ENCODE measurements at places on chromosomes 7 and 10.

GRCh38 chr10:133196221-133196915 lies 33.6 kb upstream of the UTF1 start:
- DNase-seq, result no peak

DNA sequence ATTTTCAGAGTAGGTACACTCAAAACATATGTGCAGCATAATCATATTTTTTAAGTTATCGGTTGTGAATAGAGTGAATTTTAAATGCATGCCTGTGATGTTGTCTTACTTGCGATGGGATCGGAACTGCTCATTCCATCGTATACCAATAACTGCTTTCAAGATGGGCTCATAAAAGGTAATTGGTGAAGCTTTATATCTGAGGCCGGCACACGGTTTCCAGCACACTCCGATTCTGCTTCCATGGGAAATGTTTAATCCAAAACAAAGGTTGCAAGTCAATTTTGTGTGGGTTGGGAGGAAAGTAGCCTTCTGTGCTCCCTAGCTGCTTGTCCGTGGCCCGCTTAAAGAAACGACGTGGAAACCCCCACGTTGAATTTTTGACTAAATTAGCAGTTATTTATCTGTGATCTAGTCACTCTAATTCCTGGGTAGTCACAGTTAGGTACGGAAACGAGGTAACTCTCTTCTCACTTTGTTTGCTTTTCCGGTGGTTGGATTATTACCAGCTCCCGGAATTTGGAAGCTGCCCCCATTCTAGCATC lies 10.1 kb upstream of the CELF2 start:
- DNase-seq, result no peak

DNA sequence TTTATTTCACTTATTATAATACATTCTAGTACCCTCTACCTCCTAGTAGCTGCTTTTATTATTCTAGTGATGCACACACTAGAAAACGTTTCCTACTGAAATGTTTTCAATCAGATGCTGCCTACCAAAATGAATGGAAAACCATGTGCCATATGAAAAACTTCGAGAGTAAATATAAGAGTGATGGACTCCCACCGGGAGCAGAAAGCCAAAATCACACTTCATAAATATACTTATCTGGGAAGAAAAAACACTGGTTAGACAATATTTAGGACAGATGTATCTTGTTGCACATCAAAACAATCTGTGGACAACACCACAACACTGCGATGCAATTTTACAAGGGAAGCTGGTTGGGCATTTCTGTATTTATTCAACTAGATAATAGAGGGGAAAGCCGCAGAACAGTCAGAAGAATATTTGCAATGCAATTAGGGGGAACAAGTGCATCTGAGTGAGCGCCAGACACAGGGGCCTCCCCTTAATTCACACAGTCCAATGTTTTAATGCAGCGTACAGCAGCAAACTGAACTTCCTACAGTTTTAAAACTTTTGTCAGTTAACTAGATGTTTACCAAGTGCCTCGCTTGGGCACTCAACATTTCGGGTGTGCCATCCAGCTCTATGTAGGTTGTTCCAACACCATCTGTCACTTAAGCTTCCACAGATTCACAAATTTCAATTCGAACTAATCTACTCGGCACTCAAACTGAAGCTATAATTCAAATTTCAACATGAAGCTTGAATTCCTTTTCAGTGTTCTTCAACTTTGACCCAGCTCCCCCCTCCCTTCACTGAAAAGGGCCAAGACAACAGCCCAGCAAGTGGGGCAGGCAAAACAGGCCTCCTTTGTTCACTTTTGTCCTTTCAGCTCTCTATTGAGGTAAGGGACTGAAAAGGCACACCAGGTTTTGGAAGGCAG lies 7.4 kb downstream of the NRCAM start:
- DNase-seq, result no peak

GRCh38 chr7:50267525-50268041 lies 36.9 kb upstream of the IKZF1 start:
- DNase-seq, result no peak

GRCh38 chr10:97408496-97408992 lies 7.4 kb upstream of the RRP12 start:
- DNase-seq, result no peak

DNA sequence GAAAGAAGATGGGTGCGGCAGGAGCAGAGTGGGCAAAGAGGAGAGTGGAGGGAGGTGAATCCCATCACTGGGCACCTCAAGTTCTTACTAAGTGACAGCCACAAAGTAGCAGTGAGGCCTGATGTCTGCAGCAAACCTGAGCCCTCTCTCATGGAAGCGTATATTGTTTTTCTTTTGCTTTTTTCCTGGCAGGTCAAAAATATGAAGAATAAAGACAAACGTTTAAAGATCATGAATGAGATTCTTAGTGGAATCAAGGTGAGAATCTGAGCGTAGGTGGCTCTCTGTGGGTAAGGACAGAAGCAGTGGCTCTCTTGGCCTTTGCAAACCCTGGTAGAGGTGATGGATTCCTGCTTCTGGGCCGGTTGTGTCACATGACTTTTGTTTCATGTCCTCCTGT lies 22.8 kb downstream of the ABCC2 start:
- DNase-seq, result no peak

GRCh38 chr7:134403062-134403461 lies 55.8 kb downstream of the AKR1B1 start:
- no peak for DNase-seq

DNA sequence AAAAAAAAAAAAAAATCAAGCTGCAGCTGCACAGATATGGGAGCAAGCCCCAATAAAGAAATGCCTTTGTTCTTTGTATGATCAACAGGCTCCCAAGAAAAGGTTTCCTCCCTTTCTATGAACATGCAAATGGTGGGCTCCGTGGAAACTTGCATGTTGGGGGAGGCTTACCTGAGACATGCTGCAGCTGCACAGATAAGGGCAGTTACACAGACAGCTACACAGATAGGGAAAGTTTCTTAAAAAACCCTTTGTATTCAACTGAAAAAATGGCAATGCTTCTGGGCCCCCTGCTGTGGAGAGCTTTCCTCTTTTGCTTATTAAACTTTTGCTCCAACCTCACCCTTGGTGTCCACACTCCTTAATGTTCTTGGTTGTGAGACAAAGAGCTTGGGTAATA lies 29.8 kb upstream of the ZNF746 start:
- DNase-seq, result no peak

DNA sequence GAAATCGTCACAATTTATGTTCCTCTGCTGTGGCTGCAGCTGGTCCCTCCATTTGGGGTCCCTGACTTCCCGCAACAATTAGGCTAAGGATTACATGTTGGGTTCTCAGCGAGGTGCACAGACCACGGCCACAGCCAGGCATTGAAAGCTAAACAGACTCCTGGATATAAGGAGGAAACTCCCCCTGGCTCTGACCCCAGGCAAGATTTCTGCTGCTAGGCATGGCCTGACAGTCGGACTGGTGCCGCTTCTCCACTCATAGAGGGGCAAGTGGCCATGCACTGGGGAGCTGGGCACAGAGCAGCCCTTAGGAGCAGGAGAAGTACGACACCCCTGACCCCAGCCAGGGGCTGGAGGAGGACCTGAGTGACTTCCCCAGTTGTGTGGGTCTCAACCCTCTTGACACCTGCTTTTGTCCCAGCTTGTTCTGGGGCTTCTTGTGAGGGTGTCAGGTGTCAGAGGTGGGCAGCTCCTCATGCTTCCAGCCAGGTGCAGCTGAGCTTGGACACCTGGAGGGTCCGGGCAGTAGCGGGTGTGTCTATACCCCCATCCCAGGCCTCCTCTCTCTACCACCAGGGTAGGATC lies 38.3 kb downstream of the TSPAN15 start:
- DNase-seq, result no peak

DNA sequence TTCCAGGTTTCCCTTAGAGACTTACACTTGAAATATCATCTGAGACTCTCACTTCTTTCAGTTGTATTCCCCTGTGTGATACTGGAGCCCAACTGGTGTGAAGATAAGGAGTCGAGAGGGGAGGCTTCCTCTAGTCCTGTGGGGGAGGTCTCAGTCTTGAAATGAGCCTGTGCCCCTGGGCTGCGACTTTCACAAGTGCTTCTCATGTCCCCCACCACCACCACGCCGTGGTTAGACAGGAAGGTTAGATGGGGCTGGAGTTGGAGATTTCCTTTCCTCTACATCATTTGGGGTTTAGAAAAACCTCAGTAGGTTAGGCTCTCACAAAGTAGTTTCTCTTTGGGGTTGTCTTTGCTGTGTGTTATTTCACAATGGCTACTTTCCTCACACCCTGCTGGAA lies 25.6 kb upstream of the MKX start:
- no peak for DNase-seq

- no peak for DNase-seq
Observed at GRCh38 chr10:59019603-59020002, 156.8 kb upstream of the PHYHIPL start.

DNA sequence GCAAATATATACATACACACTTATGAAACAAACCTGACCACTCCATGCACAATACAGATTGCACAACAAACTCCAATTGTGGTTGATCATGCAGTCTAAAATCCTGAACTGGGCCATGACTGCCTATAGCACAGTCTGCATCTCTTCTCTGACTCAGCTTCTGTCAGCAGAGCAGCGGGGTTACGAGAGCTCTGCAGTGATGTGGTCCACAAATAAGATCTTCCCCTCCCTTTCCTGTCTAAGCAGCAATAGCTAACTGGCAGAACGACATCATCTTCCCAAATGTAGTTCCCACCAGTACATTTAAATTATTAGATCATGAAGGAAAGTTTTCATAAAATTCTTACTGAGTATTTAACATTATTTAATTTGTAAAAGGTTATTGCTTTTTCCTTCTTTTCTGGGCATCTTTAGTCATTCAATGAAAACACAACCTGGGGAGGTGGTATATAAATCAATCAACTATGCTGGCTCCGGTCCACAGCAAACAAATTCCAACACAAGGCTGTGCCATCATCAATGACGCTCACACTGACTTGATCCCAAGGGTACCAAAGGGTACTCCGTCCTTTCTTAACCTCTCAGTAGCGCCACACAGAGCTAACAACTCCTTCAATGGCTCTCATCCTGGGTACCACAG lies 17.1 kb downstream of the ARHGAP21 start:
- DNase-seq, result peak; percentile 8

GRCh38 chr10:130242513-130242912 lies 106.3 kb downstream of the GLRX3 start:
- no peak for DNase-seq

DNA sequence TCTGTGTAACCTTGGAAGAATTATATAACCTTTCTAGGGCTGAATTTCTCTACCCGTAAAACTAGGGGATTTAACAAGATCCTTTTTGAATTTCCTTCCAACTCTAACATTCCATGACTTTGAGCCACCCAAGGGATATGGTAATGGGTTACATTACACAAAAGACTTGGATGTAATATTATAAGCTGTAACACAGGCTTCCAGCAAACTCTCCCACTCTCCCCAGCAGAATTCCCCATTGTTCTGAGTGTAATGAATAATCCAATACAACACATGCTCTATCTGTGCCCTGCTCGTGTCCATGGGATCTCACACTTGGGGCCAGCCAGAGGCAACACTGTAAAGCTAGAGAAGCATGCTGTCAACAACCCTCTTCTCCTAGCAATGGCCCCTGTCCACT lies 790.6 kb upstream of the AUTS2 start:
- no peak for DNase-seq

- no peak for DNase-seq
Observed at GRCh38 chr10:110686047-110686446, 41.9 kb downstream of the RBM20 start.

DNA sequence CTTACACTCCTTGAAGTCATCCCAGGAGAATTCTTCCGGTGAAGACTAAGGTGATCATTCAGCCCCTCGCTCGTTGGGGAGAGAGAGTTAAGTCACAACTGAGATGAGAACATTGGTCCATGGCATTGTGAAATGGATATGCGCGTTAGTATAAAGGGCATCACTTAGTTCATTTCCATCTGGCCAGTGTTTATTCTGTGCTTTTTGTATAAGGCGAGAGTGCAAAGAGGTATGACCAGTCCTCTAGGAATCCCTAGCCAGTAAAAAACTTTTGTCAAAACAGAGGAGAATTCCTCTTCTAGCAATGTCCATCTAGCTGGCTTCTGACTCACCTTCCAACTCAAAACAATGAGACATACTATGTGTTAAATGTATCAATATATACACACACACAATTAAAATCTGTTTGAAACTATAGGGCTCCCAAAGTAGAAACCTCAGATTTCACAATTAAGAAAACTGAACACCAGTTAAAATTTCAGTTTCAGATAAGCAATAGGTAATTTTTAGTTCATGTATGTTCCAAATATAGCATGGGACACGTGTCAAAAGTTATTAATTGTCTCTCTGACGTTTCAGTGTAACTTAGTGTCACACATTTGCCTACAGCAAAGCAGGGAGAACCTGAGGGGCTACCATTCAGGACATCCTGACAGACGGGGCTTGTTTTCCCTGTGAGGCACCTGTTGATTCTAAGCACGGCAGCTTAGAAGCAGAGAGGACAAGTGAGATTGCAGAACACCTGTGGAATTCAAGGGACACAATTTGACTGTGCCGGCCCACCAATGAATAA lies 158.9 kb downstream of the KLF6 start:
- DNase-seq, result no peak

GRCh38 chr10:92972886-92973285 lies 87.7 kb upstream of the CYP26C1 start:
- no peak for DNase-seq

DNA sequence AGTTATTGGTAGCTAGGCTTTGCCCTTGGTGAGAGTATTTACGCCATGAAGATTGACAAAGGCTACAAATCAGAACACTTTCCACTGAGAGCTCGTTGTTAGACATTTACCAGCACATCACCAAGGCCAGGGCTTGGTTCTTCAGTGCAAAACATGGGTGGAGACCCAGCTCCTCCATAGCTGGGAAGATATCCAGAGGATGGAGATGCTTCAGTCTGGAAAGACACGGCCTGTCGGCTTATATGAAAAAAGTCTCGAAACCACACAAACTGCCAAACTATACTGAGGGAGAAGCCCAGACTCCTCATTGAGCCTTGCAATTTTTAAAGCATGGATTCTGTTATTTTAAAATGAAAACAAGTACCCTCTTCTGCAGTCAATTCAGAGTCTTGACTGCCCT lies 83.4 kb upstream of the ANLN start:
- no peak for DNase-seq

DNA sequence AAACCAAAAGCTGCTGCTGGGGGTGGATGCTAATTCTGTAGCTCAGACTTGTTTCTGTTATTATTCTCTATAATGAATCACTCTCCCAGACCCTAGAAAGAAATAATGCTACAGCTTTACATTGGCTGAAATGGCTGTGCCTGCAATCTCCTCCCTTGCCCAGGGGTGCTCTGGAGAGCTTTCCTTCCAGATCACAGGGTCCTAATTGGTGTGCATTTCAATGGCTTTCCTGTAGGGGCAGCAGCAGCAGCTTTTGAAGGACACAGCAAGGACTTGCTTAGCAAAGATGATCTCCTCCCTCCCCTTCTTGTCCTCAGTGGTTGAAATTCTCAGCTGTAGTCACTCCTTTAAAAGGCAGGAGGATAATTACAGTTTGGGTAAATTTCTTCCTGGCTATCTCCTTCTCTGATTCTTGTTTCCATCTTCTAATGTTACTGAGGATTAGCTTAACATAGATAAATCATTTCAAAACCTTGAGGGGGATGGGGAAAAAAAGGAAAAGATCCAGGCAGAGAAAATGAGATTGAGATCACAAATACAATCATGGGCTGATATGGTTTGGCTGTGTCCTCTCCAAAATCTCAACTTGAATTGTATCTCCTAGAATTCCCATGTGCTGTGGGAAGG lies 120.2 kb upstream of the CTTNBP2 start:
- no peak for DNase-seq
